ENCODE measurements at places on chromosomes 1 and 21.

GRCh38 chr1:235929216-235929615 is 62.5 kb upstream of the LYST start:
- DNase-seq, result no peak

DNA sequence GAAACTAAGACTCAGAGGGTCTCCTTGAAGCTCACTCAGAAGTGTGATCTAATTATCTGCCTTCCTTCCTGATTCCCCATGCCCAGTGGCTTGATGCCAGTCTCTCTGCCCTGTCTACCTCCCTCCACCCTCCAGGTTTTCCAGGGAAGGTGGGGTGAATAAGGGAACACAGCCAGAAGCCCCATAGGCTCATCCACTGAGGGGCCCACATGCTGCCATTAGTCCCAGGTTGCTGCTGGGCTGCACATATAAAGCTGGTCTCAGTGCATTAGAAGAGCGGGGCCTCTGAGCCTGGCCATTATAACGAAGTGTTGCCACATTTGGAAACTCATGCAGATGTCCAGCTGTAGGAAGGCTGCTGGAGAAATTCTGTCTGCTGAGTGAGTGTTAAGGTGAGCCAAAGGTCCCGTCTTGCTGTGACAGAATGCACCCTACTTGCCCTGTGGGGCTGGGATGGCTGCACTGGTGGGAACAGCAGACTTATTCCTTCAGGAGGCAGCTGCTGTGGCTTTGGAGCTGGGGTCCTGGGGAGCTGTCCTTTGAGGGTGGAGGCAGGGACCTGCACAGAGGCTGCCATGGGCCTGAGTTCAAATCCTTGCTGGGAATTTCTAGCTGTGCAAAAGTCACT is 2.9 kb downstream of the ADORA1 start:
- no peak for DNase-seq

DNA sequence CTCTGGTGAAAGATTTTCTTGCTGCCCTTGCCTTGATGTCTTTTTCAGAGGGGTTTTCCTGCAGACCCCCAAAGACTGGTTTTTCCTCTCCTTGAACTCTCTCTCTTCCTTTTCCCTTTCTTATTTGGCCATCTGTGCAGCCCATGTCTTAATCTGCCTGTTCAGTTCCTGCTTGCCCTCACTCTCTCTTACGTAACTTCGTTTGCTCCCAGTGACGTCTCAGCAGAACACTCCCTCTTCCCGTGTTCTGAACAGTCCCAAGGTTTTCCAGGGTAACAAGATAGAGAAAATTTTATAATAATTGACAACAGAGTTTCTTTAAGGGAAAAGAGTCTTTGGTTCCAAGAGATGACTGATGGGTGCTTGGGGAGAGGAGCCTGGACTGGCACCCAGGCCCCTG is 109.1 kb upstream of the LMO4 start:
- DNase-seq, result no peak

DNA sequence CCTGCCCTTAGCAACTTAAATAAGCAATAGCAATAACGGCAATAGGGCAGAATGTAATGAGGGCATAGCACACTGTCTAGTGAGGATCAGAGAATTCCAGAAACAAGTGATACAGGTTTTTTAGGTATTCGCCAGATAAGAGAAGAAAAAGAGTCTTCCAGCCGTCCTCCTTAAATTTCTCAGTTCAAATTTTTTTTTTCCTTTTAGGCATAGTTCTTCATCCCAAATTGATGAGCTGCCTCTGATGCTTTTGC is 1.8 kb downstream of the PIGV start:
- DNase-seq, result no peak

DNA sequence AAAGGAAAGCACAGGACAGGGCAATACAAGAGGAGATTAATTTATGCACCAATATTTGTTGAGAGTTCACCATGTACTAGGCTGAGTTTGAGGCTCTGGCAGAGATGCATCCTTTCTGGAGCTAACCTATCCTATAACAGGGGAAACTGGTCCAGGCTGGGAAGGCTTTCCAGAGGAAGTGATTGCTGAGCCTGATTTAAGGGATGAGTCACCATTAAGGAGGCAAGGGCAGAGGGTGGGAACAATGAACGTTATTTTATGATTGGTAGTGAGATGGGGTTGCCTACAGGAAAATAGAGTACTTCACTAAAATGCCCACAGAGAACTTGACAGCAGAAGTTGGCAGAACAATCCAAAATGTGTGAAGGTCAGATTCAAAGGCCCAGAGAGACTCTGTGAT is 141.4 kb downstream of the PLPP3 start:
- no peak for DNase-seq

DNA sequence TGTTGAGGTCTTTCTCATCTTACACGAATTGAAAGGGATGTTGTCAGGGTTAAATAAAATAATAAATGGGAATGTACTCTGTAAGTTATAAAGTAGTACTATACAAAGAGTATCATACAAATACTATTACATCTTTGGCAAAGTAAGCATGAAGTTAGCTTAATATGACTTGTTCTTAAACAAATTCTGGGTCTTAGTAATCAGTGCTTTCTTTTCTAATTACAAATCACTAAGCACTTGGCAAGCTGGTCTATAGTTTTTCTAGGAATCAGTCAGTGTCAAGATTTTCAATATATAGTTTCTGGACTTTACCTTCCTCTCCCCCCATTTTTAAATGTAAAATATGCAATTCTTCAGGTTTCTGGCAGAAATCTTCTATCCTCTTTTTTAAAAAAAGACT is 6.9 kb downstream of the LYST start:
- no peak for DNase-seq
